ENCODE measurements at places on chromosomes 2 and 18. TPM values are rescaled to one million over a fixed set of nuclear protein-coding genes. Genes with fewer than 3 reads are reported as not detected.

Gene HOXD9
- 5.8 TPM for total RNA-seq

Gene PCARE
- not detected for total RNA-seq

Gene CNTNAP5
- total RNA-seq = not detected

Gene REG3A
- total RNA-seq = not detected

Gene GPD2
- total RNA-seq = 57.1 TPM
